ENCODE measurements at places on chromosomes 4 and X. TPM values are rescaled to one million over a fixed set of nuclear protein-coding genes. Genes with fewer than 3 reads are reported as not detected.

The ADH4 gene
- total RNA-seq = not detected

- no peak for DNase-seq
These were observed 4.2 kb downstream of the SLC49A3 start for GRCh38 chr4:684623-685327.

- DNase-seq = no peak
These were observed at the start of gene LGI2 for GRCh38 chr4:25030277-25031076. Gene LGI2 (minus strand): TSS chr4:25030946. CDS start chr4:25030693, 253 bp downstream.

The DCLK2 gene
- not detected for total RNA-seq

The FAM241A gene
- 7.1 TPM for total RNA-seq

DNA sequence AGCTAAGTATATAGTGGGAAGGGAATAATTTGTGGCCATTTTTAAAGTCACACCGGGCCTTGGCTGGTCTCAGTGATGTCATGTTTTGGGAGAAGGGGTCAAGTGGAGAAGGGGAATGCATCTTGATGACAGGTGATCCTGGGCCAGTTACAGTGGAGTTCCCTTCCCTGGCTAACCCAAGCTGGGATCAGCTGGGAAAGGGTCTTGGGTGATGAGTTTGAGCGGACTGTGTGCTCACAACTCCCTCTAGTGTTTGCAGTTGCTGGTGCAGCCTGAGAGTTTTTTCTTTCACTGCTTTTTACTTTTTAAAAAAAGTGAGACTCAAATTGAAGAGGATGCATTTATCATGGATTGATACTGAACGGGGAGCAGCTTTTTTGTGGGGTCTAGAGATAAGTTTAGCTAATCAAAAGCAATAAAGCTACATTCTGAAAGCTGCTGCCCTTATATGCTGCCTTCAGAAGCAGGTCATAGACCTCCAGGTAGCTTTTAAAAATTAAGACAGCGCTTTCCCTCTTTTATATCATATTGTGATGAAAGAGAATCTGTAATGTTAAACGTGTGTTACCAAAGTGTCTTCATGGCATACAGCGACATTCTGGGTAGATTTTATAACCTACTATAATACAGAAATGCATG lies 164.7 kb downstream of the DCLK2 start:
- DNase-seq = no peak

DNA sequence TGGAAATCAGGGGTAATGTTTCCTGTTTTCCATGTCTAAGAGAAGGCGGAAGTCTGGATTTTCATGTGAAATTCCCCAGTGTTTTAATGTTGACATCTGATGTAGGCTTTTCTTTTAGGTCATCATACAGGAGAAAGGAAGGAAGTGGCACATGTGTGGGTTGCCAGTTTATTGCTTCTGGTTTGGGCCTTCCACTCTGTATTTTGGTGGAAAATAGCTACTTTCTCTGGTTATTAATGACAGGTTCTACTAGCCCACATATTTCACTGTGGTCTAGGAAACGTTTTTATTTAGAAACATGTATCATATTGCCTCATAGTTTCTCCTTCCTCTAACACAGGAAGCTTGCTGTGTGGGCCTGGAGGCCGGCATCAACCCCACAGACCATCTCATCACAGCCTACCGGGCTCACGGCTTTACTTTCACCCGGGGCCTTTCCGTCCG lies 7.2 kb downstream of the PDHA1 start:
- no peak for DNase-seq

DNA sequence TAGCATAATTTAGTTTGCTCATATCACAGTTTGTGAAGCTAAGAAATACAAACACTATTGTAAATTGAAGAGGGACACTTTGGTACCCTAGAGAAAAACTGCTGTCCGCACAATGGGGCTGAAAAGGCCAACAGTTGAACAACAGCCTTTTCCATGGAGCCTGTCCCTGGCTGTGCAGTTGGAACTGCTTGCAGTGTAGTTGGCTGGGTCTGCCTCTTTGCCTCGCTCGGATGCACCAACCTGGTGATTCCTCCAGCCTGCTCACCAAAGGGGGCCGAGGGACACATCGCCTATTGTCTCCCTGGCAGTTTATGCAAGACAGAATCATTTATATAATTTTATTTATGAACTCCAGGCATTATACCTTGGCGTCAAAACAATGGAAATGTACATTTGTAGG lies 16.5 kb upstream of the GALNT7 start:
- no peak for DNase-seq

The RTL3 gene
- total RNA-seq = 0.07 TPM

Measured in activated T-helper 1 cell treated with anti-CD3 and anti-CD28 coated beads, Interleukin-12 subunit alpha, Interleukin-12 subunit beta, Interleukin-2, Interleukin-4 antibody, amounts not matched to agents 30 ng/mL and 10 ng/mL and 1 ng/mL, durations not matched to agents 14 hours and 24 hours and 36 hours (primary cell).